ENCODE measurements at places on chromosomes 2 and 18.

- no peak for DNase-seq
Measured at GRCh38 chr2:149017116-149017985, 21.1 kb upstream of the LYPD6B start.

- no peak for DNase-seq
Measured at GRCh38 chr2:230772156-230772555, 59.5 kb downstream of the CAB39 start.

- DNase-seq: no peak
Measured at GRCh38 chr18:23703057-23703986, 14.1 kb downstream of the LAMA3 start.

GRCh38 chr2:49003201-49003600 is 151.1 kb downstream of the FSHR start:
- DNase-seq: no peak

- no peak for DNase-seq
Measured at GRCh38 chr2:47784352-47784851, 1.5 kb downstream of the MSH6 start.
